ENCODE measurements at places on chromosomes 3 and 15. TPM values are rescaled to one million over a fixed set of nuclear protein-coding genes. Genes with fewer than 3 reads are reported as not detected.

Gene GNAT1
- not detected for total RNA-seq

GRCh38 chr3:13932578-13933295, 52.9 kb upstream of the WNT7A start:
- no peak for DNase-seq

- no peak for DNase-seq
Observed at GRCh38 chr3:16795581-16795980, 89.2 kb upstream of the PLCL2 start.

Gene GRK7
- total RNA-seq = not detected

- DNase-seq = no peak
Observed at GRCh38 chr3:127374086-127375010, 86.5 kb upstream of the PRR20G start.

GRCh38 chr15:88238618-88239430, 17.7 kb downstream of the NTRK3 start:
- no peak for DNase-seq

GRCh38 chr3:135100366-135100765, 305.3 kb downstream of the EPHB1 start:
- DNase-seq = no peak

Gene NPAP1
- not detected for total RNA-seq

- no peak for DNase-seq
Observed at GRCh38 chr3:58355179-58355578, 22.5 kb downstream of the PXK start.

DNA sequence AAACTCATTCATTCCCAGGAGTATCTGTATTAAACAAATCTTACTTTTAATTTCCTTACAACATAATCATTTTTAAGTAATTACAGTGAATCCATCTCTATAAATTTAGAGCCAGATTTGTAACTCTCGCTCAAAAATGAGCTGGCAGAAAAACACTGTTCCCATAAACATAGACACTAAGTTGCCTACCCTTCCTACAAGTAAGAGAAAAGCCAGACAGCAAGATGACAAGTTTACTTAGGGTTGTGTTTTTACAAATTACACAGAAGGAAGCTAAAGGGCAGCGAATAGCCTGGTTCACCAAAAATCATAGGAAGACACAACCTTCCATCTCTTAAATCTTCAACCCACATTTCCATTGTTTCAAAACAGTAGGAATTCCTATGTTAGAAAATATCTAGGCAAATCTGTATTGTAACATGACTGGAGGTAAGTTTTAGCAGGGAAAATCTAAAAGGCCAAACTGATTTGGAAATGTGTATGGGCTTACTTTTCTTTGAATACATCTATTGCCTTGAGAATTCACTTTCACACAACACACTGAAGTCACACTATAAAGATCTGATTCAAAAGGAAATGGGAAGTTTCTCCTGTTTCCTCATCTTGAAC, 21.7 kb downstream of the HERC1 start:
- no peak for DNase-seq

Gene FAM162A
- total RNA-seq = 36.1 TPM

- DNase-seq = no peak
Observed at GRCh38 chr3:64321747-64322146, 96.5 kb upstream of the PRICKLE2 start.

Gene ALDH1A2
- total RNA-seq = 7.1 TPM

- no peak for DNase-seq
Observed at GRCh38 chr15:38598749-38599148, 34.1 kb upstream of the RASGRP1 start.

DNA sequence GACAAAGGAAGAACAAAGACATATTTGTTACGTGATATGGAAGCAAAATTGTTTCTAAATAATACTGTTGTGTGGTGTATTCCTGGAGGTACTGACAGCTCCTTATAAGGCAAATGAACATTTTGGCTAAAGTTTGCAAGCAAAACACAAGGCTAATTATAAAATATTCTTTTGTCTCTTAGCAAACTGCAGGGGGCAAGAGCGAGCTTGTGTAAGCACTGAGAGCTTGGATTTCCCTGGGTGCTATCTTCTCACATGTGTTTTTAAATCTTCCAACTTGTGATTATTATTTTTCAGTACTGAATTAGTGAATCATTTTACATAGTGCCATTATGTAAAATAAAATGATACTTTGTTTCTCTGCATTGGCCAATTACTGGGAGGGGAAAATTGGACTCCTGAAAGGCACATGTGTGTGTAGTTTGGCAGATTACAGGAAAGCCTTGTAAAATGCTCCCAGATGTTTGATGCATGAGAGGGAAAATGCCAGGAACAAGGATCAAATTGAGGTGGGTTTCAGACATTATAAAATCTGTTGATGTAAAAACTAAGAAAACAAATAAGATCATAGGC, 611.5 kb downstream of the AGBL1 start:
- no peak for DNase-seq

GRCh38 chr15:49688135-49688790, 67.4 kb downstream of the DTWD1 start:
- DNase-seq = no peak

DNA sequence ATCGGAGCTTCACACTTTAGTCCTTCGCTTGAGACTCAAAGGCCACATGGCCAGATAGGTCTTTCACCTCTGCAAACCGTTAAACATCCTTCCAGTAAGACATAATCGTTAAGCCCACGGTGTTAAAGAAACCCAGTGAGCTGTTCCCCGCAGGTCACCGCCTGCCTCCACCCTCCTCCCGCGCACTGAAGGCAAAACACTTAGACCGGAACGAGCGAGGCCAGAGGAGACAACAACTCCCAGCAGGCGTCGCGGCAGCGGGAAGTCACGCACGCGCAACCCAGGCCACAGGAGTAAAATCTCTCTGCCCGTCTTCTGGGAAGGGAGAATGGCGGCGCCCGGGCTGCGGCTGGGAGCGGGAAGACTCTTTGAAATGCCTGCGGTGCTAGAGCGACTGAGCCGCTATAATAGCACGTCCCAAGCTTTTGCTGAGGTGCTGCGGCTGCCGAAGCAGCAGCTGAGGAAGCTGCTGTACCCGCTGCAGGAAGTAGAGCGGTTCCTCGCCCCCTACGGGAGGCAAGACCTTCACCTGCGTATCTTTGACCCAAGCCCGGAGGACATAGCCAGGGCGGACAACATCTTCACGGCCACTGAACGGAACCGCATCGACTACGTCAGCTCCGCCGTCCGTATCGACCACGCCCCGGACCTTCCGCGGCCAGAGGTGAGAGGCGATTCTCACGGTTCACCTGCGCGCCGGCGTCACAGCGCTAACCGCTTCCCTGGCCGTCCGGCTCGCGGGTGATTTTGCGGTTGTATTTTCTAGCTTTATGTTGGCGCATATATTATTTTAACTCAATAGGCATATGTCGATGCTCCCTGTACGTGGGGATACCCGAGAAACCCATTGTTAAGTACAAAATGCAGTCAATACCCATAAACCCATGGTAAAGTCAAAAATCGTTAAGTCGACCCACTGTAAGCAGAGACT, at the start of gene GTPBP8:
Gene GTPBP8 (plus strand): TSS at position 313 of the 931 bp plus-strand sequence. CDS start 16 bp downstream, at position 329.
- peak; percentile 93 for DNase-seq

- no peak for DNase-seq
Observed at GRCh38 chr15:69531665-69532027, 79.0 kb downstream of the RPLP1 start.

DNA sequence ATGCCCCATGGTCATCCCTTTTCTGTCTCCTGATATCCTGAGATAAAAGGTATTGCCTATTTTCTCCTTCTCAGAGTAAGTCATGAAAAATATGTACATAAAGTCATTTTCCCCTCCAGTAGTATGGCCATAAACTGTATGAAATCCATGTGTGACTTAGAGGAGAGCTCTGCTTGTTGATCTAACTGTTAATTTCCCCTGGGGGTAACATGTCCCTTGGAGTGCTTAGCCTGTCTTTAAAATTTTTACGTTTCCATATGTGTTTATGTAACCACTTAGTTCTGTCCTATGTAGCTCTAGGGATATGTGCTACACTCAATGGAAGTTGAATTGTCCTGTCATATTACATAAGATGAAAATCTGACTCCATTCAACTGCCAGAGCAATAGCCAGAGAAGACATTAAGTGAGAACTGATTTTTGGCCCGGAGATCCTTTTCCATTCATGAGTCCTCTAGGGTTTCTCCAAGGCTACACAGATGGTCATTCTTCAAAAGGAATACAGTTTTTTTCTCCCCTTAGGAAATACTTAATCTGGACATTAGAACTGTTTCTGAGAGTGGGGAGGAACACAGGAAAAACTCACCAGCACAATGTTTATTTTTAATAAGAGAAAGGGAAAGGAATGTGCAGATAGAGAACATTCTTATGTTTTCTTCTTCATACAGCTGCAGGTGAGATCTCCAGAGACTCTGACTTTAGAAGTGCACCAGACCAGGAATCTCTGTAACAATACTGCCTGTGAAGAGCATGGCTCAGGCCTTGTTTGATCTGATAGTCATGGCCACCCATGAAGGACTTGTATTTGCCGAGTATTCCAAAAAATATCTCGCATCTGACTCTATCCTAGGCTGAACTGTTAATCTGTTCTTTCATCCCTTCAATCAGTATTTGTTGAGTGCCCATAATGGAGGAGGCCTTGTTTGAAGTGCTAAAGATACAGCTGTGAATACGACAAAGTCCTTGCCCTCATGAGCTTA, 29.8 kb upstream of the CLRN1 start:
- no peak for DNase-seq

DNA sequence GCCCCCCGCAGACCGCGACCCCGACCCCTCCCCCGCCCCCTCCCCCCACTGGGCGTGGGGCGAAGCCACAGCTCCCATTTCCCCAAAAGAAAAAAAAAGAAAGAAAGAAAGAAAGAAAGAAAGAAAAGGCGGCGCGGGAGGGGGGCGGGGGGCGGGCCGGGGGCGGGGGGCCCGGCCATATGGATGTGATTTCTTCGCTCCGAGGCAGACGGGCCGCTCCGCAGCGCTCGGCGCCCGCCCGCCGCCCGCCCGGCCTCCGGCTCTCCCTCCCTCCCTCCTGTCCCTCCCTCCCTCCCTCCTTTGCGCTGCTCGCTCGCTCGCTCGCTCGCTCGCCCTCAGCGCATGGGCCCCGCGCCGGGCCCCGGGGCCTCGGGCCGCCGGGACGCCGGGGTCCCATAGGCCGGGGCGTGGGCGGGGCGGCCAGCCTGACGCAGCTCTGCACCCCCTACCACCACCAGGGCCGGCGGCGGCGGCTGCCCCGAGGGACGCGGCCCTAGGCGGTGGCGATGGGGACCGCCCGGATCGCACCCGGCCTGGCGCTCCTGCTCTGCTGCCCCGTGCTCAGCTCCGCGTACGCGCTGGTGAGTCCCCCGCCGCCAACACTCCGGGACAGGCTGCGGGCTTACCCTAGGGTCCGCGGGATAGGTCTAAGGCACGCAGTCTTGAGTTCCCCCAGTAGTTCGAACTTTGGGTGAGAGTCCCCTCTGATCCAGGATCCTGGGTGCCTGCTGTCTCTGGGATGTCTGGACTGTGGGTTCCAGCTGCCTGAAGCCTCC, 5.7 kb downstream of the PTH1R start:
- no peak for DNase-seq

- no peak for DNase-seq
Observed at GRCh38 chr3:47475029-47475569, 642 bp downstream of the SCAP start.

Gene RBM15B
- total RNA-seq = 21.5 TPM

- no peak for DNase-seq
Observed at GRCh38 chr3:50316657-50317242, 5.8 kb downstream of the HYAL2 start.

Gene MOBP
- total RNA-seq = 3.8 TPM

DNA sequence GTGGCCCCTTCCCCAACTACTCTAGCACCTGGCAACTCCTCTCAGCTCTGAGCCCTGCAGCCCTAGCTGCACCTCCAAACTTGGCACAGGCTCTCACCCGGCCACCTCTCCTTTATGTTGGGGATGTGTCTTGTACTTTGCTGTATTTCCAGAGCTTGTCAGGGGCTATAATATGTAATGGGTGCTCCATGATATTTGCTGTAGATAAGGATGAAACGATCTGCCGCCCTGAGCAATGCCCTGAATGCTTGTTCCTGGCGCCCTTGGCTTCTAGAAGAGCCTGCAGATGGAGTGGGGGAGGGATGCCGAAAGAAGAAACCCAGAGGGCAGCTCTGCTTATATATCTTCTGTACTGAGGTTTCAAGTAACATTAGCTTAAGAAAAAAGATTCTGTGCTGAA, 35.9 kb upstream of the ZBTB38 start:
- DNase-seq = no peak

Gene UBL7
- total RNA-seq = 32.0 TPM

Gene RGMA
- total RNA-seq = 47.1 TPM

DNA sequence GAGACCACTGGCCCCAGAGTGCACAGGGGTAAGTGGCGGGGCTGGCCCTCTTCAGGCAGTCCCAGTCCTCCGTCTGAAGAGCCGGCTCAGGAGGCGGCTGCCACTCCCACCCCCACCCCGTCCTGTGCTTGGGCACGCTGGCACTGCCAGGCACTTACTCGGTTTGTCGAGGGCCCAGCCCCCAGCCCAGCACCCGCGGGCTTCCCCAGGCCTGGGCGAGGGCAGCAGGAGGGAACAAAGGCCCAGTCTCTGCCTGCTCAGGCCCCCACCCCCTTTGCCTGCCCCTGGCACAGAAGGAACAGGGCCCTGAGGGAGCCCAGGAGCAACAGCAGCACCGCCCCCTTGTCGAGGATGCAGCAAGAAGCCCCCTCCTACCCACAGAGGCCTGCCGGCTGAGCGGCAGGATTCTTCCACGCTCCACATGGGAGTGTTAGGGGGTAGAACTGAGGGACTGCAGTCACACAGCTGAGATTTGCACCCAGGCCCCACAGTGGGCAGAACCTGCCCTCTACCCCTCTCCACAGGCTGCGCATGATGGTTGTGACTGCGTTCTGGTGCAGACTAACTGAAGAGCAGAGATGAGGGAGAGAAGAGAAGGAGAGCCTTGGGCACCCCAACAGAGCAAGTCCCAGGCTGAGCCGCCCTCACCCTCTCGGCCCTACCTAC, 8.9 kb downstream of the DUSP7 start:
- DNase-seq = no peak
